ENCODE measurements at places on chromosomes 6 and 20.

DNA sequence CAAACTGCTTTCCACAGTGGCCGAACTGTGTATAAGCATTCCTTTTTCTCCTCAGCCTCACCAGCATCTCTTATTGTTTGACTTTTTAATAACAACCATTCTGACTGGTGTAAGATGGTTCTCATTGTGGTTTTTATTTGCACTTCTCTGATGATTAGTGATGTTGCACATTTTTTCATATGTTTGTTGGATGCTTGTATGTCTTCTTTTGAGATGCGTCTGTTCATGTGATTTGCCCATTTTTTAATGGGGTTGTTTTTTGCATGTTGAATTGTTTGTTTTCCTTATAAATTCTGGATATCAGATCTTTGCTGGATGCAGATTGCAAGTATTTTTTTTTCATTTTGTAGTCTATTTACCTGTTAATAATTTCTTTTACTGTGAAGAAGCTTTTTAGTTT, 11.2 kb upstream of the ZSCAN12 start:
- no peak for DNase-seq

- no peak for DNase-seq
Observed at GRCh38 chr6:117666881-117667280, 8.4 kb upstream of the NUS1 start.

DNA sequence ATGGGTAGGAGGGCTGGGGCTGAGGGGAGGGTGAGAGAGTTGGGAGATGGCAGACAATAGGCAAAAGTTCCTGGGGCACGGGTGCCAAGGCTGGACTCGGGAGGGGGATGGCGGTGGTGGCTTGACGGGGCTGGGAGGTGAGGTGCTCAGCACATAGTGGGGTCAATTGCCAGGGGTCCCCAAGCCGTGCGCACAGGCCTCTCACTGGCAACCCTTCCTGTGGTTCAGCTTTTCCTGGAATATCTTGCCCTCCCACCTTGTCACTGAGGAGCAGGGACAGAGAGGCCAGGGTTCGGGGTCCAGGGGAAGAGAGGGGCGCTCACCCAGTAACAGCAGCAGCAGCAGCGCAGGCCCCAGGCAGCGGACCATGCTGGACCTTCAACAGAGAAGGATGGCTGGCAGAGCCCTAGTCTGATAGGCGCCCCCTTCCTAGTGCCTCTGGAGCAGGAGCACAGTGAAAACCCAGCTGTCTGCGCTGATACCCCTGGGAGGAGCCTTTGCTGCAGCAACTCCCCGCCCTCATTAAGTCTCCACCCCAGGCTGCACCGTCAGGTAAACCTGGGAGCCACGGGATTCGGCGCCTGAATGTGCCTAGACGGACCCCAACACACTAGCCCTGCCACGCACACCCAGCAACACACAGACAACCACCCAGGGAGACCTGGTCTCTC, at the start of gene GFRA4:
TSS of gene GFRA4 (minus strand) at position 369 of the 671 bp plus-strand sequence. CDS start at position 369, 0 bp downstream.
- no peak for DNase-seq

- DNase-seq: no peak
Observed at GRCh38 chr6:105748737-105749161, 337.4 kb upstream of the PRDM1 start.

DNA sequence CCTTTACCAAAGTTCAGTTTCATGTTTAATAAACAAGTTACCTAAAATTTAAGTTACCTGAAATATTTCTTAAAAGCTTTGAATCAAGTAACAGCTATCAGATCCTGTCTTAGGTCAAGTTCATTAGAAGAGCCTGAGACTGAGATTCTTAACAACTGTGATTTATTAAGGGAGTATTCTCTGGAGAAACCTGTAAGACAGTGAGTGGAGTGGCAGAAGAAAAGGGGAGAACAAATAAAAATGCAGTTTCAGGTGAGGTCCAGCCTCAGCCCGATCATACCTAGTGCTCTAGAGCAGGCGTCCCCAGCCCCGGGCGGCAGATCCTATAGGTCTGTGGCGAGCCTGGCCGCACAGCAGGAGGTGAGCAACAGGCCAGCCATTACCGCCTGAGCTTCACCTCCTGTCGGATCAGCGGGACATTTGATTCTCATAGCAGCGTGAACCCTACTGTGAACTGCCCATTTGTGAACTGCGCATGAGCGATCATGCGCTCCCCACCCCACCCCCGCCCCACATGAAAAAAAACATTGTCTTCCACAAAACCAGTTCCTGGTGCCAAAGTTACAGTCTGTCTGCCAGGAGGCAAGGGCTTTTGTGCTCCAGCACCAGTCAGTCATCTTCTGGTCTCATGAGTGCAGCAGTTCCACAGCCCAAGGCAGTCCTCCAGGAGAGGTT, 59.2 kb upstream of the ADGRB3 start:
- no peak for DNase-seq

DNA sequence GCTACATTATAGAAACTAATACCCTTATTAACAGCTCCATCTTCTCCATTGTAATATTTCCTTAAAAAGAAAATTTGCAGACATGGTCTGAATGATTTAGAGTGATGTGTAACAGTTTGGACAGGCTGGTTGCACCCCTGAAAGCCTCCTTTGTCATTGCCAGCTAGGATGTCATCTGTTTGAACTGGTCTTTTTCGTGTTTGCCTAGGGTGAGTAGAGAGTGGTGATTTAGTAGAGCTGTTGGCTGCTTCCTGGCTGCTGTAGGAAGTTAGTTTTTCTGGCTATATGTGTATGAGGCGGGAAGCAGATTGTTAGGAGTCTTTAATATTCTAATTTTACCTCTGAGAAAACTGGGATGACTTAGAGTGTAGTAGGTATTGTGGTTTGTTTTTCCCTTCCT, 101.1 kb downstream of the ZFAND3 start:
- DNase-seq: no peak
